ENCODE measurements at places on chromosomes 7 and 10. TPM values are rescaled to one million over a fixed set of nuclear protein-coding genes. Genes with fewer than 3 reads are reported as not detected.

The ZNF804B gene
- total RNA-seq, result not detected

The FOXP2 gene
- total RNA-seq, result 0.14 TPM

The VWA2 gene
- 2.2 TPM for total RNA-seq

The CDK14 gene
- 18.2 TPM for total RNA-seq

The MINDY4 gene
- total RNA-seq, result 5.3 TPM

The LLCFC1 gene
- total RNA-seq, result not detected

The KCND2 gene
- total RNA-seq, result 0.27 TPM

The DNAJB6 gene
- 104 TPM for total RNA-seq

The SPDYE2 gene
- not detected for total RNA-seq

The TEX47 gene
- not detected for total RNA-seq

The PPP1R9A gene
- 19.9 TPM for total RNA-seq

The SPDYE6 gene
- total RNA-seq, result not detected

The DRGX gene
- total RNA-seq, result not detected

The OR2A1 gene
- total RNA-seq, result not detected

The WNT16 gene
- not detected for total RNA-seq

The OR13A1 gene
- total RNA-seq, result not detected

The IFIT2 gene
- 9.4 TPM for total RNA-seq

The MYL10 gene
- total RNA-seq, result not detected

The KCNMA1 gene
- 23.6 TPM for total RNA-seq

The SLC26A5 gene
- total RNA-seq, result not detected

The INHBA gene
- 76.1 TPM for total RNA-seq

The CYP3A4 gene
- total RNA-seq, result not detected

The RNF148 gene
- 0.71 TPM for total RNA-seq

The PON3 gene
- not detected for total RNA-seq

The TAS2R4 gene
- 0.07 TPM for total RNA-seq

The CALML3 gene
- total RNA-seq, result not detected

The DMBT1 gene
- total RNA-seq, result 0.13 TPM

The CC2D2B gene
- total RNA-seq, result not detected

The SFTPA1 gene
- not detected for total RNA-seq

The VSTM2A gene
- total RNA-seq, result not detected

The VPS37D gene
- 12.2 TPM for total RNA-seq

The HBP1 gene
- 40.0 TPM for total RNA-seq

The PSD gene
- total RNA-seq, result 2.0 TPM

The OR6B1 gene
- total RNA-seq, result not detected

The STYXL1 gene
- total RNA-seq, result 71.7 TPM

The SEMA4G gene
- total RNA-seq, result 4.7 TPM

The DKK1 gene
- total RNA-seq, result 4.7 TPM

The KCNH2 gene
- 4.1 TPM for total RNA-seq

The KIAA1549 gene
- 5.8 TPM for total RNA-seq

The BICC1 gene
- total RNA-seq, result 64.6 TPM

The LIPN gene
- not detected for total RNA-seq

All from kidney epithelial cell (primary cell).